ENCODE measurements at places on chromosomes 11 and 22. TPM values are rescaled to one million over a fixed set of nuclear protein-coding genes. Genes with fewer than 3 reads are reported as not detected.

The OR8H3 gene
- total RNA-seq: not detected

DNA sequence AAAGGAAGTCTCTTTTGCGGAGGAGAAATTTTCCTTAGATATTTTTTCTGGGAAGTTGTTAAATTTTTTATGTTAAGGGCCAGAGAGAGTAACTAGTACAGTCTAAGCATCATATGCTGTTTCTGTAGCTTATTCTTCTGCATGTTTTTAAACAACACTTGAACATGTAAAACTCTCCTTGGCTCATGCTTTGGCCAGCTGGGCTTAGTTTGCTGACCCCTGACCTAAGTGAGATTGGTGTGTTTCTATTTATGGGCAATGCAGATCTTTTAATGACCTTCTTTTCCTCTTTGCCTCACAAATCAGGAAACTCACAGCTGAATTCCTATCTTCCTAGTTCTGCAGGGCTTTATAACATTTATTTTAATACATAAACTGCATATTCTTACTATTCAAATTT, 942.5 kb downstream of the OPCML start:
- no peak for DNase-seq

DNA sequence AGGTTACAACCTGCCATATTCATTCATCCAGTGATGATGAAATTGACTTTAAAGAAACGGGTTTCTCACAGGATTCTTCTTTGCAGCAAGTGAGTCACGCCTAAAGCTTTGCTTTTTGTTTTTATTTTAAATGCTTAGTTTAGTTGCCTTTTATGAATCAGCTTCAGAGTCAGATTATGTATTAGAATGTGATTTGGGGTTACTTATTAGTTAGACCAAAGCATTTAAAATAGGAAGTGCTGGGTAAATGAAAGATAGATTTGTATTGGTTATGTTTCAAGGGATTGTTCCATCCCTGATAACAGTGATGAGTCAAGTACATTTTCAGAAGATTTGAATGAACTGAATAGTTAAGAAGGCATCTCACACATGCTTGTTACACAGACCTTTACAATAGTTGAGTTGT, 101.3 kb upstream of the GAL start:
- no peak for DNase-seq

GRCh38 chr11:126815111-126815510, 185.5 kb downstream of the KIRREL3 start:
- DNase-seq: no peak

DNA sequence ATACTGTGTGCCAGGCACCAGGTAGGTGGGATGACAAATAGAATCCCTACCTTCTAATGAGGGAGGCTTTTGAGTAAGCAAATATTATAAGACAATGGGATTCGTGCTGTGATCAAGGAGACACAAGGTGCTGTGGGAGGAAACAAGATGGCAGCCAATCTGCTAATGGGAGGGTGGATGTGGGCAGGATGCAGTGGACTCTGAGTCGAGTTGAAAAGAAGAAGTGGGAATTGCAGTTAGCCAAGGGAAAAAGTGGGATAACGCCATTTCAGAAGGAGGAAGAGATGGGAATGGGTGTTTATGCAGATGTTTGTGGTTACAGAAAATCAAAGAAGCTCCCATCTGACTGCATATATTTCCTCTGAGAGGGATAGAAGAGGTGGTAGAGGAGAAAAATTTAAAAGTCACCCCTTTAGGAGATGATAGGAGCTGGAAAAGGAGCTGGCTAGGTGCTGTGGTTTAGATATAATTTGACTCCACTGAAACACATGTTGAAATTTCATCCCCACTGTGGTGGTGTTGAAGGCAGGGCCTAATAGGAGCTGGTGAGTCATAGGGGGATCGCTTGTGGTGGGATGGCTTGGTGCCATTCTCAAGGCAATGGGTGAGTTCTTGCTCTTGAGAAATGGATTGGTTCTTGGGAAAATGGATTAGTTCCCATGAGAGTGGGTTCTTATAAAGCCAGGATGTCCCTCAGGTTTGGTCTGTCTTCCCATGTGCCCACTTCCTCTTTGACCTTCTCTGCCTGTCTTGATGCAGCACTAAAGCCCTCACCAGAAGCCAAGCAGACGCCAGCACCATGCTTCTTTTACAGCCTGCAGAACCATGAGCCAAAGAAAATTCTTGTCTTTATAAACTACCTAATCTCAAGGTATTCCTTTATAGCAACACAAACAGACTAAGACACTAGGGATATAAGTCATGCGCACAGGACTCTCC, 30.0 kb upstream of the POU2AF1 start:
- no peak for DNase-seq

The OR51B2 gene
- total RNA-seq: 1.1 TPM

The SSH3 gene
- total RNA-seq: 20.0 TPM

- no peak for DNase-seq
Observed at GRCh38 chr11:15234796-15235195, 120.1 kb downstream of the INSC start.

The ANGPTL5 gene
- total RNA-seq: 2.5 TPM

The MN1 gene
- total RNA-seq: 6.4 TPM

The OR51E2 gene
- total RNA-seq: 24.8 TPM

The LINC01488 gene
- total RNA-seq: not detected
